Activated naive CD4-positive, alpha-beta T cell treated with anti-CD3 and anti-CD28 coated beads, Interleukin-2, amount 50 U/mL, for 72 hours (primary cell): ENCODE measurements at places on chromosomes 16 and 17.

DNA sequence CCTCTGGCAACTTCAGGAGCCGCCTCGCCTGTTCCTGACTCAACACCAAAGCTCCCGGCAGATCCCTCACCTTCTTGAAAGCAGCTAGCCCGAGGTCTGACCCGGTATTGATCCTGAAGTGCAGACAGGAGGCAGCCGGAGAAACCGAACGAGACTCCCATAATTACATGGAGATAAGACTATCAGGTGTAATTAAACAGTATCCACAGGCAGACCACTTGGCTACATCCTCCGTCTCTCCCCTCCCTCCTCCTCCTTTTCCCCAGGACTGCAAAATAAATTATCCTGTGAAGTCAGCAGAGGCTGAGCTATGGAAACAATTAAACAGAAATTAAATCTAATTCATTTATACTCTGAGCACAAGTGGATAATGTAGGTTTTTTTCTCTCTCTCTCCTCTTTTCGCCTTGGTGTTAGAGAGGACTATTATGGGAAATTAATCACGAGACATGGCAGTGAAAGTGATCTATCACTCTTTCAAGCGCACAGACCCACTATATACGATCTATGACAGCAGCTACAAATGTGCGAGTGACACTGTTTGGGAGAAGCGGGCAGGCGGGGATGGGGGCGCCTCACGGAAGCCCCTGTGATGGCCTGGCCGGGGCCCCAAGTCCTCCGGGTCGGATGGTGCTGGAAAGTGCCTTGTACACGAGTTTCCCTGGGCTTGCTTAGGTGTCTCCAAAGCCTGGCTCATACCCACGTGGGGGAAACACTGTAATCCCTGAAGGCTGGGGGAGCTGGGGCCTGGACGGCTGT, 92.8 kb downstream of the RBFOX3 start:
- no peak for DNase-seq

DNA sequence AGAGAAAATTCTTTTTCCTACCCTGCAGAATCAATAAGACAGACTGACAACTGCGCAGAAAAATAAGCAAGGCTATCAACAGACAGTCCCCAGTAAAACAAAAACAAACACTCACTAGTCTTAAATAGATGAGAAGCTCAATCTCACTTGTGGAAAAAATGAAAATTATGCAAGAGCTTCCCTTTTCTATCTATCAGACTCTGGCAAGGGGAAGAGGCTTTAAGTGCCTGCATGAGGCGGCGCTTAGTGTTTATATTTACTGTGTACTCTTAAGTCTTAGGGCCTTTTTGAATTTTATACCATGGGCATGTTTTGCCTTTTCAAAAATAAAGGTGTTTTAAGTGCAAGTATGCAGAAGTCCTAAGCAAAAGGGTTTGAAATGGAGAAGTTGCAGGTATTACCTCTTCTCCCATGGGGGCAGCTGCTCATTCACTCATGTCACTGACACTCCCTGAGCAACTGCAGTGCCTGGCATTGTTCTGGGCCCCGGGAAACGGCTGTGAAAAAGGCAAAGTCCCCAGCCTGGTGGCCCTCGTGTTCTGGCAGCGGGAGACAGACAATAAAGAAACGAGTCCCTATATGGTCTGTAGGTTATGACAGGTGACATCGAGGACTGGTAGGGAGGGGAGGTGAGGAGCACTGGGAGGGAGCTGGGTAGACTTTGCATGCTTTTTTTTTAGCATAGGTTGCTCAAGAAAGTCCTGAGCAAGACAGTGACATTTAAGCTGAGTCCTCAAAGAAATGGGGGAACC, 35.2 kb downstream of the HSBP1 start:
- DNase-seq, result no peak

- DNase-seq, result no peak
Measured at GRCh38 chr17:82226146-82226808, 2.6 kb upstream of the SLC16A3 start.

- DNase-seq, result no peak
Measured at GRCh38 chr17:41653892-41654677, 29.7 kb upstream of the KRT17 start.

- no peak for DNase-seq
Measured at GRCh38 chr17:38742411-38743308, 5.5 kb downstream of the PCGF2 start.
